ENCODE measurements at places on chromosomes 4 and X. TPM values are rescaled to one million over a fixed set of nuclear protein-coding genes. Genes with fewer than 3 reads are reported as not detected.

DNA sequence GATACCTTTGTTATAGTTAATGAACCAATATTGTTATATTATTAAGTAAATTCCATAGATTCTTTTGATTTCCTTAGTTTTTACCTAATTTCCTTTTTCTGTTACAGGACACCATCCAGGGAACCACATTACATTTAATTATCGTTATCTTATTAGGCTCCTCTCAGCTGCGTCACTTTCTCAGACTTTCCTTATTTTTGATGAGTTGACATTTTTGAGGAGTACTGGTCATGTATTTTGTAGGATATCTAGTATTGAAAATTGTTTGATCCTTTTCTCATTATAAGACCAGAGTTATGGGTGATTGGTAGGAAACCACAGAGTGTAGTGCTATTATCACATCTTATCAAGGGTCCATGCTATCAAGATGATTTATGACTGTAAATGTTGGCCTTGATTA lies 319.7 kb downstream of the NKX6-1 start:
- no peak overlapping the region for H3K27ac ChIP-seq
- H3K27me3 ChIP-seq = no peaks in the 10 kb centered on the region
- H3K36me3 ChIP-seq = no peaks in the 10 kb centered on the region
- no peak for DNase-seq
- H3K4me1 ChIP-seq = no peaks in the 10 kb centered on the region

GRCh38 chrX:153769158-153769864 lies 5.3 kb downstream of the PLXNB3 start:
- H3K27me3 ChIP-seq = no peaks in the 10 kb centered on the region
- no peak for DNase-seq
- H3K4me1 ChIP-seq = peaks cover 32% of the 10 kb centered on the region
- H3K27ac ChIP-seq = no peak overlapping the region
- no peaks in the 10 kb centered on the region for H3K36me3 ChIP-seq

The AFP gene
- total RNA-seq = not detected

The WNK3 gene
- 2.2 TPM for total RNA-seq

The FTHL17 gene
- not detected for total RNA-seq

- no peak overlapping the region for H3K27ac ChIP-seq
- no peaks in the 10 kb centered on the region for H3K27me3 ChIP-seq
- DNase-seq = no peak
Observed at GRCh38 chr4:165198329-165198728, 9.0 kb upstream of the KLHL2 start.

GRCh38 chrX:16076834-16077233 lies 46.5 kb upstream of the GRPR start:
- no peak overlapping the region for H3K27ac ChIP-seq
- H3K27me3 ChIP-seq = no peaks in the 10 kb centered on the region
- H3K36me3 ChIP-seq = no peaks in the 10 kb centered on the region
- no peaks in the 10 kb centered on the region for H3K4me1 ChIP-seq
- DNase-seq = no peak

GRCh38 chr4:21769404-21770147 lies 179.0 kb downstream of the KCNIP4 start:
- no peaks in the 10 kb centered on the region for H3K27me3 ChIP-seq
- no peaks in the 10 kb centered on the region for H3K4me1 ChIP-seq
- H3K4me3 ChIP-seq = no peak overlapping the region
- no peak overlapping the region for H3K27ac ChIP-seq

- no peak overlapping the region for H3K4me3 ChIP-seq
- H3K36me3 ChIP-seq = no peaks in the 10 kb centered on the region
- H3K4me1 ChIP-seq = no peaks in the 10 kb centered on the region
Observed at GRCh38 chrX:127187095-127187494, 367.6 kb downstream of the PRR32 start.

Measured in tibial nerve (tissue), 4 donors.